Stimulated activated naive CD4-positive, alpha-beta T cell treated with Interleukin-2 at 50 U/mL for 16 hours (primary cell): ENCODE measurements at places on chromosomes 16 and 17.

- DNase-seq = no peak
Measured at GRCh38 chr17:27849474-27850185, 43.5 kb downstream of the LYRM9 start.

DNA sequence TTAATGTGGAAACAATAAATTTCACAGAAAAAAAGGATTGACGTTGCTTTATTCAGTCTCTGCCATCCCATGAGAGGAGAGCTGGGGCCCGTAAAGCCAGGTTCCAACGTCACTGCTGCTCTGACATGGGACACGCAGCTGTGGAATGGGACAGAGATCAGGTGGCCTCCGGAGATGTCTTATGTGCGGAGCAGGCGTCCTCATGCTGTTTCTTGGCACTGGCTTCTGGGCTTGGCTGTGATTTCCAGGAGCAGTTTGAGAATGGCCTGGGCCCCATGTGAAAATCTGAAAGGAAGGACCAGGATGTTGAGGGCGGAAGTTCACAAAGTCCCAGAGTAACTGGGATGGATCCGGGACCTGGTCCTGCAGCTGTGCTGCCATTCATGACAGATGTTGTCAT lies 32.4 kb downstream of the NDEL1 start:
- no peak for DNase-seq

GRCh38 chr17:73902416-73903181 lies 258.4 kb upstream of the SDK2 start:
- no peak for DNase-seq

- DNase-seq = no peak
Measured at GRCh38 chr16:22751685-22752084, 62.3 kb upstream of the HS3ST2 start.

- no peak for DNase-seq
Measured at GRCh38 chr16:86457501-86458148, 52.7 kb upstream of the FOXF1 start.

DNA sequence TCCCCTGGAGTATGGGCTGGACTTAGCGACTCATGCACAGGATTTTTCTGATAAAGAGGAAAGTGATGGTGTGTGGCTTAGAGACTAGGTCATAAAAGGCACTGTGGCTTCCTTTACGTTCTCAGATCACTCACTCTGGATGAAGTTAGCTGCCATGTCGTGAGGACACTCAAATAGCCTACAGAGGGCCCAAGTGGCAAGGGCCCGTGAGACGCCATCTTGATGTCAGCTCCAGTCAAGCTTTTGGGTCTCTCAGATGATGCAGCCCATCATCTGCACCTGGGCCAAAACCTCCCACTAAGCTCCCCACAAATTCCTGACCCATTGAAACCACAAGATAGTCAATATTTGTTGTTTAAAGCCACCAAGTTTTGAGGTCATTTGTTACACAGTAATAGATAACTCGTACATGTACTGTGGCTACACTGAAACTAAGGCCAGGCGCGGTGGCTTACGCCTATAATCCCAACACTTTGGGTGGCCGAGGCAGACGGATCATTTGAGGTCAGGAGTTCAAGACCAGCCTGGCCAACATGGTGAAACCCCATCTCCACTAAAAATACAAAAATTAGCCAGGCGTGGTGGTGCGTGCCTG lies 14.7 kb downstream of the ST6GALNAC2 start:
- no peak for DNase-seq

DNA sequence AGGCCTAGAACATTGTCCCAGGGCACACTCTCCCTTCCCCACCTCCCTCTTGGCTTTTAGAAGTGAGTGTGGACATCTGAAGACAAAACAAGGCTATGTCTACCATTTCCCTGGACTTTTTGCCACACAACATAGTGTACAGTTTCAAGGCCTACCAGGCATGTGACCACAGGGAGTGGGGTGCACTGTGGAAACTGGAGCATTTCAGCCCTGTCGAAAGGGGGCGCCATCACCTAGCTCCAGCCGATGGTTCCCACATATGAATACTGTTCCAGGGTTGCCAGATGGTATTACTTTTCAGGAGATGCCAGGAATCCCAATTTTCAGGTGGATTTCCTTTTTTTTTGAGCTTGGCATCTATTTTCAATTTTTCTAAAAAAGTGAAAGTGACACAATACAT lies 140.7 kb downstream of the KATNIP start:
- no peak for DNase-seq

- DNase-seq = no peak
Measured at GRCh38 chr17:17056156-17056539, 13.9 kb downstream of the MPRIP start.

- no peak for DNase-seq
Measured at GRCh38 chr16:78474762-78475161, 375.3 kb downstream of the WWOX start.

DNA sequence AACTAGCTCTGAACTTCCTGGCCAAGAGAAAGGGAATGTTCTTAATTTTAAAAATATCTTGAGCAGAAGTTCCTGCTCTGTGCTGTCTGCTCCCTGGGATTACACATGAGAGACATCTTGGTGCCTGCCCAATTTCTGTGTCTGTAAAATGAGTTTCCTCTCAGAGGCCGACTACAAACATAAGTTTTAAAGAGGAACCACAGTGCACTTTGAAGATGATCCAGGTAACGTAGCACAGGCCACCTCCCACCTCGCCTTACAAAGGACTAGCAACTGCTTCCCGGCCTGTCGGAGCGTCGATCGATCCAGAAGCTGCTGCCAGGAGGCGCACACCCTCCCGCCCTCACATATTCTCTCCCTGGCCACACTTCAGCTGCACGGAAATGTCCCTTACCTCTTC lies 55.0 kb upstream of the ATP2A3 start:
- no peak for DNase-seq
